ENCODE measurements at places on chromosomes 4 and X.

- DNase-seq, result no peak
Observed at GRCh38 chr4:73343432-73343831, 60.7 kb upstream of the ALB start.

- DNase-seq, result no peak
Observed at GRCh38 chrX:16963216-16963615, 16.8 kb downstream of the REPS2 start.

DNA sequence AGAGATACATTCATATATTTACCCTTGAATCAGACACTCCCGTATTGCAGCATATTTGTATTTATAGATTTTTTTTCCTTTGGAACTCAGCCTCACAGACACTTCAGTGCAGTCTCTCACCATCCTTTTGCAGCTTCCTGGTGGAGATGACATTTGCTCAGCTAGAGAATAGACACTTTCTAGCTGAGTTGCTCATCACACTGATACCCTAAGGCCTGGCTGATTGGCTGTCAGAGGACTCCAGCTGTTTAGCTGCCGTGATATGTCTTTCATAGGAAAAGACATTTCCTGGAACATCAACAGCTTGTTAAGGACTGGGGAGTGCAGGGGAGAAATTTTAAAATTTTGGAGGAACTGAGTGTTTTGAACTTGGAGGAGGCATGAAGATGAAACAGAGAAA lies 429.6 kb downstream of the SMARCA1 start:
- no peak for DNase-seq

DNA sequence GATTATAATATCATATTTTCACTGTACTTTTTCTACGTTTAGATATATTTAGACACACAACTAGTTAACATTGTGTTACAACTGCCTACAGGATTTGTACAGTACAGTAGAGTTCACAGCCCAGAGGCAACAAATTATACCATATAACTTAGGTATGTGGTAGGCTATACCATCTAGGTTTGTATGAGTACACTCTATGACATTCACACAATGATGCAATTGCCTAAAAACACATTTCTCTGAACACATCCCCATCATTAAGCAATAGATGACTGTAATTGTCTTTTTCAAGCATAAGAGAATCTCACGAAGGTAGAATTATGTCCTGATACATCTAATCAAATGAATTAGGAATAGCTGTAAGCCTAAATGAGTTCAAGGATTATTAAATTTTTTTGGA lies 12.3 kb upstream of the TIGD2 start:
- DNase-seq, result no peak

- peak; percentile 97 for DNase-seq
Observed at GRCh38 chrX:48801280-48802088, at the start of gene HDAC6. Gene HDAC6 (plus strand): TSS chrX:48802067. CDS start chrX:48802693, 626 bp downstream.

DNA sequence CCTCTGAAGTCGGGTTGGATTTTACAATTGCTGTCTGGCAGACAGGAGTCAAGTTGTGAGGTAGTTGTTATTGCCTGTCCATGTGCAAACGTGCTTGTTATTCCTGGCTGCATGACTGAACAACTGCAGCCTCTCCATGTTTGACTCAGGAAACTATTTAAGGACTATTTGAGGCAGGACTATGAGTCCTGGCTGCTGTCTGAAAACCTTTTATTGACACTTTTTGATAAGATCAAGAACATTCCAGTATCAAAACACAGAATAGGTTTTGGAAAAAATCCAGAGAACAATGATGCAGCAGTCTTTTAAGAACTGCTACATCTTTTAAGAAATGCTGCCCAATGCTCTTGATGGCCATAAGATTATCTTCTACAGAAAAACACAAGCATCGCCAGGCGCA lies 10.0 kb upstream of the SPRY1 start:
- no peak for DNase-seq

DNA sequence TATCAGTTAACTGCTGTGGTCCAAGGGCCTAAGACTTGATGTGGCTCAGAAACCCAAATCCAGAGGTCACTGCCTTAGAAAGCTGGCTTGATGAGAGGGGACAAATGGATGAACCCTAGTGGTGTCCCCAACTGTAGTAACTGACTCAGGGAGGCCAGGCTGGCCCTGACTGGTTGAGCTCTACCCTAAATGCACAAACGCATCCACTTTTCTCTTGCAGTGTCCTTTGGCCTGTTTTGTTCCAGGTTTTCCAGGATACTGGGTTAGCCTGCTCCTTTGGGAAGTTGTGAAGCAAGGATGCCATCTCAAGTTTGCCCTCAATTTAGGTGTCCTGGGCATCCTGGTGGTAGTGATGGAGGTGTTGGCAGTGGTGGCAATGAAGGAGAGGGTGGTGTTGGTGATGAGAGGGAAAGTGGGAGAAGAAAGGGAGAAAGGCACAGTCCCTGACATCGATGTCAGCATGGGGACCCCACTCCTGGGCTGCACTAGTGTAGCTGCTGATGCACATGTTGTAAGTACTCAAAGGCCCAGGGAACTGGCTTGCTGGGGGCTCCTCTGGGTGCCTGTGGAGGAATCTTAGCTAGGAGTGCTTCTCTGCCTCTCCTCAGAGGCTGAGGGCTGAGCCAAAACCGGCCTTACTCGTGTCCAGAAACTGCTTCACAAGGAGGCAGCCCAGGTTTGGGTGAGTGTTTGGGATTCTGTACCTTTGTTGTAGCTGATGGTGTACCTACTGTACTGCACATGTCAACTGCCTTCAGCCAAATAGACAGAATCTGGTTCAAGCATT lies 2.9 kb upstream of the HAND2 start:
- DNase-seq, result no peak

DNA sequence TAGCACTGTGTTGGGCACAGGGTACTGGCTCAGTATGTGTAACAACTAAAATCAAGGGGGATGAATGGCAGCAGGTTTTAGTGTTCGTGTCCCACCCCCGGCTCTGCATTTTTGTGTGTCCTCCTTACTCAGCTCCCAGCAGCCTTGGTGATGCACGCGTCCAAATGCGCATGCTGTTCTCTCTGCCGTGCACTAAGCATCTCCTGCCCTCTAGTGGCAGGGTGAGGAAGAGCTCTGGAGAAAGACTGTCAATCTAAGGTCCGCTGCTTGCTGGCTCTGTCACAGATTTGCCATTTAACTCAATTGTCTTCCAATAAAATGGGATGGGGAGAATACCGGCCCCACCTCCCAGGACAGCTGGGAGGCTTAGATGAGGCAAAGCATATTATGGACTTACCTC lies 61.4 kb downstream of the WFS1 start:
- DNase-seq, result no peak

GRCh38 chr4:28508636-28509035 lies 1648.0 kb downstream of the STIM2 start:
- DNase-seq, result no peak

GRCh38 chr4:2651998-2652397 lies 104.1 kb downstream of the TNIP2 start:
- DNase-seq, result no peak

GRCh38 chr4:104447294-104447693 lies 47.4 kb downstream of the CXXC4 start:
- no peak for DNase-seq

GRCh38 chr4:151481813-151482212 lies 72.8 kb downstream of the FHIP1A start:
- no peak for DNase-seq

Measured in renal pelvis (tissue), 12 donors.